ENCODE measurements at places on chromosomes 12 and 14.
A peak's percentile ranks its signal among the peaks of the same experiment; 100 is the strongest.

GRCh38 chr12:43206396-43206795 is 345.6 kb downstream of the ADAMTS20 start:
- DNase-seq: no peak

DNA sequence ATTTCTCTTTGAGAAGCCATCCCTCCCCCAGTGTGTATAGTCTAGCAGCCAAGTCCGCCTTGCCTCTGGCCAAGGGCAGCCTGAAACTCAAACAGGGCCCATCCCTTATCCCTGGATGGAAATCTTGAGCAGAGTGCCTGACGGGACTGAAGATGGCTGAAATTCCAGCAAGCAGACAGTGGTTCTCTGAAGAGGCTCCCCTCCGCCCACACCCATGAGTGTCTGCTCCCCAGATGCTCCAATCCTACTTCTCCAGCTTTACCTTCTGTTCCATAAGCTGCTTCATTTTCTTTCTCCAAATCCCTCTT is 396.2 kb downstream of the NUAK1 start:
- no peak for DNase-seq

DNA sequence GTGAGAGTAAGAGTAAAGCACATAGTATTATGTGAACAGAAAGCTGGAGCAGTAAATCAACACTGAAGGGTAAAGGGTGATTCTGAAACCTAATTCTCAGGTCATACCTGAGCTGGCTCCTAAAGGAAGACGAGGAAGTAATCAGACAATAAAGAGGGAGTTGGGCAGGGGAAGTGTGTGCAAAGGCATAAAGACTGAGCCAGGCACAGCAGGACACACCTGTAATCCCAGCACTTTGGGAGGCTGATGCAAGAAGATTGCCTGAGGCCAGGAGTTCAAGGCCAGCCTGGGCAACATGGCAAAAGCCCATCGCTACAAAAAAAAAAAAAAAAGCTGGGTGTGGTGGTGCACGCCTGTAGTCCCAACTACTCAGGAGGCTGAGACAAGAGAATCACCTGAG is 9.6 kb downstream of the ARF3 start:
- DNase-seq: no peak

GRCh38 chr14:99745307-99745951 is 47.8 kb upstream of the EML1 start:
- DNase-seq: no peak

GRCh38 chr14:71418532-71419245 is 511.4 kb downstream of the PCNX1 start:
- no peak for DNase-seq

- DNase-seq: peak; percentile 92
Observed at GRCh38 chr12:25386831-25387731, 136.4 kb upstream of the KRAS start.

DNA sequence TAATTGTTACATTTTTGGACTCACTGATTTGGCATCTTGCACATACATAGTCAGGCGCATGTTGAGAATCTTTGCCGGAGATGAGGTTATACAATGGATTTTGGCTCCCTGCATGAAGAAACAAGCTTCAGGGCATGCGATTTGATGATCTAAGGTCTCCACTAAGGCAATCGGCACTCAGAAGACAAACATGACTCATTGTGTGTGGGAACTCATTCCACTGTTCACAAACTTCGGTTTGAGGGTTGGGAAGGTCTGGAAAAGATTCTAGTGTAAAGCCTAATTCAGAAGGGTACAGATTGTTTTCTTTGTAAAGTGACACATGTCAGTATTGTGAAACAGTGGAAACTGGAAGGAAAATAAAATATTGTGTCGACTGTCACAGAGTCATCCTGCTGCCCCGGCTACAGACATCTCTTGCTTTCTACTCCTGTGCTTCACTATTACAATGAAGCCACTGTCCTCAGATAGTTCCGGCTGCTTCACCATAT is 192.6 kb upstream of the HMGA2 start:
- DNase-seq: peak; percentile 41

GRCh38 chr12:100289038-100289437 is 22.1 kb downstream of the SCYL2 start:
- DNase-seq: no peak

All from Caco-2 (cell line).